ENCODE measurements at places on chromosomes 5 and 9.
A peak's percentile ranks its signal among the peaks of the same experiment; 100 is the strongest.

- DNase-seq: no peak
Measured at GRCh38 chr5:97096191-97096590, 46.2 kb downstream of the LIX1 start.

DNA sequence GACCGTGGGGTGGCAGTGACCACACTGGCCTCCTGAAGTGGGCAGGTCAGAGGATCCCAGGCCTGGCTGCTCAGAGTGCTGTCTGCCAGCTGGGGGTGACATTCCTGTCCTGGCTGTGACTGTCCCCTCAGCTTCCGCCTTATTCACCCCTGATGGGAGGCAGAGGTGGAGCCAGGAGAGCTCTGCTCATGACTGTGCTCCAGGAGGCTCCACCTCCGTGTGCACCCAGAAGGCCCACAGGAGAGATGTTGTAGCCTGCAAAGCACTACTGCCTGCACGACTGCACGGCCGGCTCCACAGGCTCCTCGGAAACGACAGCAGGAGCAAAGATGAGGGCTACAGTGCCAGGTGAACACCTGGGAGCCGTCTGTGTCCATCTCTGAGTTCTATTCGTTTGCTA lies 60.9 kb downstream of the ROPN1L start:
- no peak for DNase-seq

- DNase-seq: no peak
Measured at GRCh38 chr9:29775491-29775890, 2202.2 kb upstream of the C9orf72 start.

GRCh38 chr9:27125936-27126335 lies 16.9 kb downstream of the TEK start:
- DNase-seq: no peak

- no peak for DNase-seq
Measured at GRCh38 chr9:12859704-12860251, 85.0 kb downstream of the LURAP1L start.

- DNase-seq: peak; percentile 55
Measured at GRCh38 chr9:95626885-95627558, 110.3 kb upstream of the PTCH1 start.

DNA sequence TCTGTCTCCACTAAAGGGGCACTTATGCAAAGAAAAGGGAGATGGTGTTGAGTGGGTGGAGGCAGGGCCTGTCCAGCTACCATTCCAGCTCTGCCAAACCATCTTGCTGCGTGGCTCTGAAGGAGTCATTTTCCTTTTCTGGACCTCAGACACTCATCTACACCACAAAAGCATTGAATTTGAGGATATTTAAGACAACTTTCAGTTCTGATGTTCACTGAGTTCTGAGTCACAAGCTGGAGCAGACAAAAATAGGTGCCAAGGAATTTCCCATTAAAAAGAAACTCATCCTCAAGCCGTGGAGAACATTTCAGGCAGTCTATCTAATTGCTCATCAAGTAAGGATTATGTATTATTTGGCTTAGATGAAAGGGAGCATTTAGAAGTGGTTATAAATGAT lies 195.0 kb upstream of the TBC1D2 start:
- no peak for DNase-seq

DNA sequence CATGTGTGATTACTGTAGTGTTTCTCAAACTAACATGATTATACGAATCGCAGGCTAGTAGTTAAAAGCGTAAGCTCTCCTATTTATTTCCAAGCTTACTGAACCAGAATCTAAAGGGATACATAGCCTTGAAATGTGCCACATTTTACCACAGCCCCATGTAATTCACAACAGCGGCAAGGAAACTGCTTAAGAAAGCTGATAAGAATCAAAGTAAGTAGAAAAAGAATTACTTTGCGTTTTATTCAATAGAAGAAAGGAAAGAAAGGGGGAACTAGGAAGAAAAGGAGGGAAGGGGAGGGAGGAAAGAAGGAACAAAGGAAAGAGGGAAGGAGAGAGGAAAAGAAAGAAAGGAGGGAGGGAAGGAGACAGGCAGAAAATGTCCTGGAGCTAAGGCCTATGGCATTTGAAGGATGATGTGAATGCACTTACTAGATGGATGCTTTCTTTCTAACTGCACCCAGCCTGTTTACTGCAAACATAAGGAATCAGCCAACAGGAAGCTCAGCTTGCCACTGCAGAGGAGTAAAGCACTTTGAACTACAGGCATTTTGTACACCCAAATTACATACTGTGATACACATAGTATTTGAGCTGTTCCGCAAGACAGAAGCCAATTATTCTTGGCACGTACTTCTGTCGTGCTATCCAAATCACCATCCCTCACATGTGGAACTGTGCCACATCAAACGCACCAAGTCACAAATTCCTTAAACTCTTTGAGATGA lies 521.7 kb downstream of the RAB3C start:
- DNase-seq: no peak

GRCh38 chr9:16385590-16385989 lies 484.9 kb downstream of the BNC2 start:
- no peak for DNase-seq

DNA sequence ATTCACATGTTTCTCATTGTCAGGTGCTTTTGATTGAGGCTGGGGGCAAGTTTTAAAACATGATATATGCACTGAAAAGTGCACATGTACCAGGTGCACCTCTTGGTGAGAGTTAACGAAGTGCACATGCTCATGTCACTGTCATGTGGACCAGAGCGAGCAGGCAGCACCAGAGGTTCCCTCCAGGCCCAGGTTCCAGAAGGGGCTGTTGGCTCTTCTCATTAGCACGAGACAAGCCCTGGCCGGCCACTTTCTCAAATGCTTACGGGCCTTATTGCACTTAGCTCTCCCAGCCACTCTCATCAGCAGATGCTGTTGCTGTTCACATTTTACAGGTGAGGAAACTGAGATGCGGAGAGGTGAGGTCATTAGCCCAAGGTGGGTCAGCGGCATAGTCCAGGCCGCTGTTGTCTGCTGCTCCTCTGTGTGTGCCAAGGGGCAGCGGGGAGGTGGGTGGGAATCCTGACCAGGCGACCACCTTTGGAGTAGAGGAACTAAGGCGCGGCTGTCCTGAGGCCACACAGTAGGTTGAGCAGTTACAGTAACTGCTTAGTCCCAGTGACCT lies 27.4 kb downstream of the TENT4A start:
- DNase-seq: no peak

DNA sequence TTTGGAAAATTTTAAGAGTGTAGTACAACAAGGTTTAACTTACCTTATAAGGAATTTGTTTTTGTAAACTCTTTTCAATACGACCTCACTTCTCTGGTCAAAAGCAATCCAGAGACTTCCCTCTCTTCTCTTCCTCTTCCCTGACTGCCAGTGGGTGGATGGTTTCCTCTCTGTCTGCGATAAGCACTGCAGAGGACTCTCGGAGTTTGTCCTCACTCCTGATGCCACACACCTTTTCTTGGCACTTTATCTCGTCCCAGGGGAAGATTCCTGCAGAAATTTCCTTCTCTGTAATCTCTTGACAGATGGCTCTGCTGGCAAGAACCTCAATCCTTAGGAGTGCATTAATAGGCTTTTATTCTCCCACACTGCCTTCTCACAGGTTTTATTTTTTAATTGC lies 641.6 kb downstream of the NR2F1-AS1 start:
- DNase-seq: peak; percentile 36

DNA sequence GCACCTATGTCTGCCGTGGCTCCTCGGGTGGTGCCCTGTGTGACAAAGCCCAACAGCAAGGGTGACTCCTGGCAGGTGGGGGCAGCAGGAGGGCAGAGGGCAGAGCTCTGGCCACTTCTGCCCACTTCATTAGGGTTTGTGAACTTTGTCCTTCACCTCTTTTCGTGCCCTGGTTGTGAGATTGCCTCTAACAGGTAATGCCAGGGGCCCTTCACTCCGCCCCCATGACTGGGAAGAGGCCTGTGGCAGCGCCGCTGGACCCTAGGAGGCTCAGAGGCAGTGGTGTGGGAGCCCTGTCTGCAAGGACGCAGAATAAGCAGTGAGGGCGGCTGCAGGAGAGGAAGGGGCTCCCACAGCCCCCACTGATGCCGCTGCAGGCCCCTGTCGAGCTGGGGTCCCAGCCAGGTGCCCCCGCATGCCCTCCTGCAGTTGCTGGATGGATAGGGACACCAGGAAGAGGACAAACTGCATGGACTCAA lies 108.7 kb upstream of the LMX1B start:
- no peak for DNase-seq

GRCh38 chr5:146745931-146746577 lies 132.5 kb downstream of the PPP2R2B start:
- DNase-seq: no peak

All from mucosa of gallbladder (tissue), 1 donor.